ENCODE measurements at places on chromosomes 7 and 10.
A peak's percentile ranks its signal among the peaks of the same experiment; 100 is the strongest.

DNA sequence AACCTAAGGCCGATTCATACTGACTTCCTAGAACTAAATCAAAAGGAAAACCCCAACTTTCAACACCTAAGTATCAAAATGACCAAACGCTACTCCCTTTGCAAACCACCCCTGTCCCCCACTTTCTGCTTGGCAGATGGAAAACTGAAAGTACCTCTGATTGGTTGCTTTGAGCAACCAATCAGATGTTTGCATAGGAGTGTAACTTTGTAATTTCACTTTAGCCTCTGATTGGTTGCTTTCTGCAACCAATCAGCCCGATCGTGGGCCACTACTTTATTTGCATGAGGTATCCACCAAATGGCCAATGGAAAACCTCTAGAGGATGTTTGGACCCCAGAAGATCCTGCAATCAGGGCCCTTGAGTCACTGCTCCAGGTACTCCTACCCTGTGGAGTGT, 12.3 kb upstream of the SNX10 start:
- no peak for DNase-seq

GRCh38 chr10:68348265-68348741, 15.6 kb upstream of the PBLD start:
- DNase-seq: peak; percentile 60

GRCh38 chr10:50510517-50511473, 113.0 kb downstream of the SGMS1 start:
- no peak for DNase-seq

DNA sequence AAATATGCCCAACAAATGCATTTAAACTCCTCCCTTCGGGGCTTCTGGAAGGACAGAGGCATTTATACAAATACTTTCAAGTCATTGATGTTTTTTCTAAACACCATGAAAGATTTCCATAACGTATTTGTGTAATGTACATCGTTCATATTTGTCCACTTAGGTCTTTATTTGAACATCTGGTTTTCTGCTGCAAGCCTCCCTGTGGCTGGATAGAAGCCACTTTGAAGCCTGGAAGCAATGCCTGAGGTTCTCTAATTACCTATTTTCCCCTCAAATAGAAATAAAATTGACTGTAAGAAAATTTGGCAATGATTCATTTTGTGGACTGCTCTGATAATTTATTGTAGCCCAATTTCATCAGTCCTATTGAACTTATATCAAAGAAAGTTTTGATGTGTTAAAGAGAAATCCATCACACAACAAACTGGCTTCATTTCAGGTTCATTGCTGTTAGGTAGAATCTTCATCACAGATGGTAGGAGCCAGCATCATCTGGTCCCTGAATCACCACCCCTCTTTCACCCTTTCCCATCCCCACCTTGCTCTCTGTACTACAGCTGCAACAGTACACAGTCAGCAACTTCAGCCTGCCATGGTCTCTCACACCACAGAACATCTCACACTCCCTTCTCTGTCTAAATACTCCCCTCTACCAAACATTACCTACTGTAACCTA, 186.0 kb upstream of the MGMT start:
- DNase-seq: no peak

GRCh38 chr10:23035569-23035968, 59.8 kb upstream of the MSRB2 start:
- no peak for DNase-seq

GRCh38 chr10:63711361-63711760, 190.2 kb downstream of the REEP3 start:
- DNase-seq: no peak

DNA sequence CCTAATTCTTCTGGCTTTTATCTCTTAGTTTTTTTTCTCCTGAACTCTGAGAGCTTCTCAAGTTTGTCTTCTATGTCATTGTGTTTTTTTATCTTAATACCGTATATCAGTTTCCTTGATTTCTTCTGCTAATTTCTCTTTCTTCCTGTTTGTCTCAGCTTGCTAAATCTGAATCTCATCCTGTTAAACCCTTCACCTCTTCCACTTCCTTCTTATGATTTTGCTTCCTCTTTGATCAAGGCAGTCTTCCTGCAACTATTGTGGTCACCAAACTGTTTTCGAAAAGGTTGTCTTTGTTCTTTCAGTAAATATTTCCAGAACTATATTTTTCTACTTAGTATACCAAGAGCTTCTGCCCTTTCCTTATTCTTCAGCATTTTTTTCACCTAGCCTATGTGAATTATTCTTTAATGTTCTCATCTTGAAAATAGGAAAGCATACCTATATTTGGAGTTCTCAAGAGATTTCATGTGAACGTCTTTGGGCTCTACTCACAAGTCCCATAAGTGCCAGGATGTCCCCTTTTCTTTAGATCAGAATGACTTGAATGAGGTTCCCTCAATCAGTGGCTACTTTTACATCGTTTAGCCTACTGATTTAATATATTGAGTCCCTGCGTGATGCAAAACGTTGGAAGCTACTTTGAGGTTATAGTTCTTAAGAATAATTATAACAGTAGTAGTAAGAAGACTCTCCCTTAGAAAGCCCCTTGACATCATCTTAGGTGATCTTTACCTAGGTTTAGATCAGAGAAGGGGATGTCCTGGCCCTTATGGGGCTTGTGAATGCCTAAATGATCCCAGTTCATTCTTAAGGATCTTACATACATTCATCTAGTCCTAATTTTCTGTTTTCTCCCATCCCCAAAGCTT, 415.4 kb upstream of the AUTS2 start:
- no peak for DNase-seq

- DNase-seq: no peak
These were observed 1133.7 kb downstream of the GATA3 start for GRCh38 chr10:9188022-9188810.

DNA sequence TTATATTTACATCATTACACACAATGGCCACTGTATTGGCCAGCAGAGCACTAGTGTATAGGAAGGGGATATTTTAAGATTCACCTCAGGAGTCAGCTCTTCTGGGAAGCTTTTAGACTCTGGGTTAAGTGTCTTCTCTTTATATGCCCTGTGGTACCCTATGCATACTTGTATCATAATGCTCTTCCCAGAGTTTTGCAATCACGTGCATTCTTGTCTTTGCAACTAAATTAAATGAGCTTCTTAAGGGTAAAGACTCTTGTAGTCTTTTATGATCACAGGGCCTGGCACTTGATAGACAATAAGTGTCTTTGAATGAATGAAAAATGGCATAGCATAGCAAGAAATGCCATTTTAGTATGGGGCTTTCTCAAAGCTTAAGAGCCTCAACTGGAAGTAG, 35.4 kb upstream of the ARMS2 start:
- DNase-seq: no peak

DNA sequence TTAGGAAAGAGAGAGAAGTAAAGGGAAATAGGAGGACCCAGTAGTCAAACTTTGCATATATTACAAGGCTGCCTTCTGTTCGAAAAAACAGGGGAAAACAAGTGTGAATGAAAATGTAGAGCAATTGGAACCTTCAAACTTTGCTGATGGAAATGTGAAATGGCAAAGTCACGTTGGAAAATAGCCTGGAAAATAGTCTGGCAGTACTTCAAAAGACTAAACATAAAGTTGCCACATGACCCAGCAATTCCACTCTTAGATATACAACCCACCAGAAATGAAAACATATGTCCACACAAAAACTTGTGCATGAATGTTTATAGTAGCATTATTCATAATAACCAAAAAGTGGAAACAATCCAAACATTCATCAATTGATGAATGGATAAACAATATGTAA, 78.6 kb upstream of the IFRD1 start:
- DNase-seq: no peak

- DNase-seq: no peak
These were observed 134.3 kb upstream of the MDFIC start for GRCh38 chr7:114787556-114787955.

- DNase-seq: no peak
These were observed 195.6 kb upstream of the RHOBTB1 start for GRCh38 chr10:61139592-61139953.

DNA sequence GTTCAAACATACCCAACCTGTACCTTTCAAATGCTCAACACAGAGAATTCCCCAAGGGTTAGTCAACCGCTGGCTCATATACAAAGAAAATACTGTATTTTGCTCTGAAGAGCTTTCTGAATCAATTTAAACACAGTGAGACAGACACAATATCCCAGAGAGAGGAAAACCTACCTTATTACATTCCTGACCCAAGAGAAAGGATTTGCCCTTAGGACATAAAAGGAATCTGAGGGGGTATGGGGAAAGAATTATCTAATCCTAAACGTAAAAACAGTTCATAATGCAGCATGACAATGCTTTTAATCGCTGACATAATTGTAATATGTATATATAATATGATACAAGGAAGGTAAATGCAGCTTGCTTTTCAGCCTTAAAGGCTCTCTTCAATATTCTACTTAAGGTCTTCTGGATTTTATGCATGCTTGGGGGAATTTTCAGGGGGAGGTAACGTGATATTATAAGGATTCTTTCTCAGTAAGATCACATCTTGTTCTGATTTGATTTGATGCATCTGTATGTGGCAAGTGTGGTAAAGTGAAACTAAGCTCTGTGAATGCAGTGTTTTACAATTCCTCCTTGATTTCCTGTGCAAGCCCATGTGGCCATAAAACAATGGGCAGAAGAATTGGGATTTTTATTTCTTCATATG, 240.5 kb downstream of the GLI3 start:
- DNase-seq: peak; percentile 49

DNA sequence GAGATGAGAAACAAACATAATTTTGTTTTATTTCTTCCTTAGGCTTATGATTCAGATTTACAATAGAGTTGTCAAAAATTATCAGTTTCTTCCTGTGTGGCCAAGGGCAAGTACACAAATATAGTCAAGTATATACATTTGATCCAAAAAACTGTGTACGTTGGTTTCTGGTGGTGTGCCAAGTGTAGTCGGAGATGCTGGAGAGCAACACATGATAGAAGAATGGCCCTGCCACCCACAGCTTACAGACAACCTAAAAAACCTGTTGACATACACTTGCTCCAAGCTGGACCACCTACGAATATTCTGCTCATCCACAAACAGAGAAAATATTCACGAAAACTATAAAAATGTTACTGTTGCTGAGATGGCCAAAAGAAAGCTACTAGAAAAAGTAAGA, 890.8 kb upstream of the PHF14 start:
- DNase-seq: no peak

- DNase-seq: no peak
These were observed 671.0 kb upstream of the FOXK1 start for GRCh38 chr7:4010923-4011656.

GRCh38 chr7:127938588-127938987, 92.6 kb downstream of the LRRC4 start:
- peak; percentile 32 for DNase-seq

Measured in urothelium cell line (cell line).